ENCODE measurements at places on chromosomes 11 and 22.

- DNase-seq = peak; percentile 38
Measured at GRCh38 chr11:2420502-2421225, 20.1 kb downstream of the TSSC4 start.

- no peak for DNase-seq
Measured at GRCh38 chr22:27241430-27242321, 559.9 kb downstream of the MN1 start.

DNA sequence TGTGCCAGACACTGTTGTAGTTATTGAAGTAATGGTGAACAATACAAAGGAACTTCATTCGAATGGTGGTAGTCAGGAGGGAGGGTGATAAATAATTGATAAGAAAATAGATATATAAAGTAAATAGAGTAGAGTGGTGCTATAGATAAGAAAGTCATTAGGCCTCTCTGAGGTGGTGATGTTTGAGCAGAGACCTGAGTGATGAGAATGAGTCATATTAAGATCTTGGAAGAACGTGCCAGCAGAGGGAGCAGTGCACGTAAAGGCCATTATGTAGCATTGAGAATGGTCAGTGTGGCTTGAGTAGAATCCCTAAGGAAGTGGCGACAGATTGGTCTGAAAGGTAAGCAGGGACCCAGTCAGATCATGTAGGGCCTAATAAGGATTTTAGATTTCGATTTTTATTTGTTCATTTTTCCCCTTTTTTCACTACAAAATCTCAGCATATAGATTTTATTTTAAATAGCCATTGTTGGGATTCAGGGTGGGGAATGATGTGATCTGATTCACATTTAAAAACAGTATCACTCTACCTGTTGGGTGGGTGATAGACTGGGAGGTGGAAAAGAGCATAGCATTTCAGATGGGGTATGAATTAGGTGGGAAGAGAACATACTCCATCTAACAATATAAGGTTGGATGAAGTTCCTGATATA lies 44.7 kb downstream of the CCDC90B start:
- peak; percentile 76 for DNase-seq

GRCh38 chr11:120517390-120517761 lies 5.8 kb downstream of the GRIK4 start:
- DNase-seq = no peak

- no peak for DNase-seq
Measured at GRCh38 chr22:49721211-49721763, 106.4 kb downstream of the BRD1 start.

DNA sequence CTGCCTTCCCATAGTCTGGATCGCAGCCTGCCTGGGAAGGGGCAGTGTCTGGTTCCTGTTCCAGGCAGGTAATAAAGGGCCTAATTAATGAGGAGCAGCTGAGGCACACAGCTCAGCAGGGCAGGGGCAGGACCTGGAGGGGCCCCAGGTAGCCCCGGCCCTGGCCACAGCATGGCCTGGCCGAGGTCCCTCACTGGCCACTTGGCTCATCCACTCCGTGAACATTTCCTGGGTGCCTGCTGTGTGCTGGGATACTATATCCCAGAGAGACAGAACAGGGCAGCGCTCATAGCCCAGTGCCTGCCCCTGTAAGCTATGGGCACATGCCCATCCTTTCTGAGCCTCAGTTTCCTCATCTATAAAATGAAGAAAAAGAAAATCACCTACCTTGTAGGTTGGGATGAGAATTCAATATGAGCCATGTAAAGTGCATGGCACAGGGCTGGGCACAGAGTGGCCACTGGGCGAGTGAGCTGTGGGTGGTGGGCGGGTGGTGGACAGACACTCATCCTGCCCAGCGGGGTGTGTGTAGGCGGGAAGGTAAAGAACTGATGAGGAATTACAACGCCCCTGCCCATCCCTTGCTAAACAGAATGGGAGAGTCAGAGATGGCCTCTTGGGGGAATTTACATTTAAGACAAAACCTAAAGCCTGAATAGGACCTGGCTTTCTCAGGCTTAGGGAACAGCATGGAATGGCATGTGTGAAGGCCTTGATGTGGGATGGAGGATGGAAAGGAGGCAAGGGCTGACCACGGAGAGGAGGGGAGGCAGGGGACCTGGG lies 9.2 kb downstream of the MYRF start:
- DNase-seq = peak; percentile 34

DNA sequence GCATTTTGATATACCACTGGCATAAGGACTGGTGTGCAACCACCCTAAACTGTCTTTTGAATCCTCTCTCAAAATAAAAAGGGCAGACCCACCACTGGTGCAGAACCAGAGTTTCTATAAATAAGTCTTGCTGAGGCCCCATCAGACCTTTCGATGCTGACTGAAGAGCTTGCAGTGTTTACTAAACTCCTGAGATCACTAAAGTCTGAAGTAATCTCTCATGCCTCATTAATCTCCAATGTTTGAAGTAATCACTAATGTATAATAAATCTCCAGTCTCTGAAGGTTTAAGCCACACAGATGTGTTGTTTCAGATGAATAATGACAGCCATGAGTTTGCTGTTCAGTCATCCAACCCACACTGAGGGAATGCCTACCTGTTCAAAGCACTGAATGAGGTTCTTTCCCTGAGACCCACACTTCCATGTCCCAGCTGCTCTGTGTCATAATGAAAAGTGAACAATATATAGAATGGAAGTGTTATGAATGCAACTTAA lies 50.6 kb upstream of the DEUP1 start:
- DNase-seq = no peak

DNA sequence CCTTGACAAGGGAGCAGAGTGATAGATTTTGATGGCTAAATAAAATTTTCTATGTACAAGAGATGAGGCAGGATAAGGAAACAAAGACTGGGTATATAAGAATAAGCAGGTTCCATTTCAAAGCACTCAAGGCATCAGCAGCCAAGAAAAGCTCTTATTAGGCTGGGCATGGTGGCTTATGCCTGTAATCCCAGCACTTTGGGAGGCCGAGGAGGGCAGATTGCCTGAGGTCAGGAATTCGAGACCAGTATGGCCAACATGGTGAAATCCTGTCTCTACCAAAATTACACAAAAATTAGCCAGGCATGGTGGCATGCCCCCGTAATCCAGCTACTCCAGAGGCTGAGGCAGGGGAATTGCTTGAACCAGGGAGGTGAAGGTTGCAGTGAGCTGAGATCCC lies 563.4 kb upstream of the CCDC179 start:
- DNase-seq = no peak

DNA sequence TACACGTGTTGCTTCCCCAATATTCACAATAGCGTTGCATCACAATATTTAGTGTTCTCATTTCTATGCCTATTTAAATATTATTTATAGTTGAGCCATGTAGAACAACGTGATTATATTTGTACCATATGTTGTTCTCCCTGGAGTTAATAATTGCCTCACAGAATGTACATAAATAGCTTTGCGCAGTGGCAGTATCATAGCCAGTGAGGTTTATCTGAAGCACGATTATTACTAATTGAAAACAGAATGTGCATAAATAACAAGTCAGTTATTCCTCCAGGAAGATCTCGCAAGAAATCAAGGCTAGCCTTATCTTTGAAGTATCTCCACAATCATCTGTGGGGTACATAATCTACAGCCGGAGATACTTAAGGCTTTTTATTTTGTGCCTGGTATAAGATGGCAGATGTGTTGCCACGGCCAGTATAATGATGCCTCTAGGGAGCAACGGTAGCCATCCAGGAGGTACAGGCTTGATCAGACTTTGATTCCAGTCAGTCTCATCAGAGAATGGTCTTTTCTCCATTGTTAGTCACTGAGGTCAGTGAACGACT lies 197.5 kb downstream of the MSANTD4 start:
- no peak for DNase-seq

DNA sequence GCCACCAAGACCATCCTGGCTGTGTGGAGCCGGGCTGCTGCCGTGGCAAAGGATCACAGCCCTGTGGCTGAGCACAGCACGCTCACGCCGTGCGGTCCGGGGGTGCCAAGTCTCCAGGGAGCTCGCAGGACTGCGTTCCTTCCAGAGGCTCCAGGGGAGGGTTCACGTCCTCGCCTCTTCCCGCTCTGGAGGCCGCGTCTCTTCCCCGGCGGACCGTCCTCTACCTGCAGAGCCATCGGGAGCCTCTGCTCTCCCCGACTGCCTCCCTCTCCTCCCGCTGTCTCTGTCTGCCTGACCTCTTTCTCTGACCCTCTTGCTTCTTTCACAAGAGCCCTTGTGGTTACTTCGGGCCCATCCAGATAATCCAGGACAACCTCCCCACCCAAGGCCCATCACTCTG lies 11.4 kb upstream of the MUC5AC start:
- DNase-seq = peak; percentile 8
